ENCODE measurements at places on chromosomes 4 and X.

GRCh38 chrX:50495616-50496015, 25.0 kb upstream of the DGKK start:
- no peak for DNase-seq

DNA sequence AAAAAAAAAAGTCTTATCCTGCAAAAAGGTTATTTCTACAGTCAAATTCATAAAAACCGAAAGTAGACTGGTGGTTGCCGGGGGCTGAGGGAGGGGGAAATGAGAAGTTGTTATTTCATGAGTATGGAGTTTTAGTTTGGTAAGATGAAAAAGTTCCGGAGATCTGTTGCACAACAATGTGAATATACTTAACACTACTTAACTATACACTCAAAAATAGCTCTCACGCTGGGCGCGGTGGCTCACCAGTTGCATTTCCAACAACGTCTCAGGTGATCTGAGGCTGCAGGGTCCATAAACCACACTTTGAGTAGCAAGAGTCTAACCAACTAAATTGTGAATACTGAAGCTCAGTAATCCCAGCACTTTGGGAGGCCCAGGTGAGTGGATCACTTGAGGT, 52.4 kb downstream of the ANOS1 start:
- no peak for DNase-seq

DNA sequence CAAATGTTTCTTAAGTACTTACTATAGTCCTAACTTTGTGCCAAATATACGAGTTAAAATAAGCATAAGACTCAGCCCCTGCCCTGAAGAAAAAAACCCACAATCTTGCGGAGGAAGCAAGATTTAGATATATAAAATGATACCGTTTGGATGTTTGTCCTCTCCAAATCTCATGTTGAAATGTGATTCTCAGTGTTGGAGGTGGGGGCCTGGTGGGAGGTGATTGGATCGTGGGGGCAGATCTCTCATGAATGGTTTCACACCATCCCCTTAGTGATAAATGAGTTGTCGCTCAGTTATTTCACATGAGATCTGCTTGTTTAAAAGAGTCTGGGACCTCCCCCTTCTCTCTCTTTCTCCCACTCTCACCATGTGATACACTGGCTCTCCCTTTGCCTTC, 28.7 kb downstream of the EFHC2 start:
- DNase-seq: no peak

DNA sequence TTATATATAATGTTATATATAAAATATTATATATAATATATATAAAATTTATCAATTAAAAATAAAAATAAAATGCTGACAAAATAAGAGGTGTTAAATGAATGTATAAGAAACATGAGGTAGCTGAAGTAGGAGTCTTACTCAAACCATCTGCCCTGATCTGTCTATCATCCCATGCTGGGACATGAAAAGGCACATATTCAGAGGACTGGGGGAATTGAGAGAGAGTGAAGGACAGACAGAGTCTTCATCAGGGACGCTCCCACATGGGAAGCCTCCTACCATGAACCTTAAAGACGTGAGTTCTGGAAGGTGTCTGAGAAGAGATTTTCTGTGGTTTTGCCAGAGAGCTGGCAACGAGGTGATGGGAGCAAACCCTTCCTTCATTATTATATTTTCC, 4.1 kb upstream of the ARSF start:
- DNase-seq: no peak

DNA sequence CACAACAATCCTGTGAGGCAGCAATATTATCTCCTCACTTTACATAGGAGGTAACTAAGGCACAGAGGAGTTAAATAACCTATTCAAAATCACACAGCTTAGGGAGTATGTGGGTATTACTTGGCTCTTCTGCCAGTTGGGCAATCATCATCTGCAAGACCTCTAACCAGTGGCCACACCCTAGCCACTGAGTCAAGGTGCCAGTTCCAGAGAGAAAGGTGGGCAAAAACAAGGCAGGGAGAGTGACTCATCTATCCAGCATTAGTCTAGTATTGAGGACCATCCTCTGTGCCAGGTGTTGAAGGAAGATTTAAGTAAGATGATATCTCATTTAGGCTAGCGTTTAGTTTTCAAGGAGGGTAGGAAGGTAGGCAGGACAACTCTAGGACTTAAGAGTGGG, 113.9 kb upstream of the EOLA2 start:
- DNase-seq: no peak

GRCh38 chr4:89427782-89428181, 120.2 kb upstream of the GPRIN3 start:
- no peak for DNase-seq

- no peak for DNase-seq
Observed at GRCh38 chrX:20181598-20182329, 40.1 kb upstream of the EIF1AX start.

GRCh38 chr4:6999172-7000086, 43.7 kb upstream of the TADA2B start:
- no peak for DNase-seq

DNA sequence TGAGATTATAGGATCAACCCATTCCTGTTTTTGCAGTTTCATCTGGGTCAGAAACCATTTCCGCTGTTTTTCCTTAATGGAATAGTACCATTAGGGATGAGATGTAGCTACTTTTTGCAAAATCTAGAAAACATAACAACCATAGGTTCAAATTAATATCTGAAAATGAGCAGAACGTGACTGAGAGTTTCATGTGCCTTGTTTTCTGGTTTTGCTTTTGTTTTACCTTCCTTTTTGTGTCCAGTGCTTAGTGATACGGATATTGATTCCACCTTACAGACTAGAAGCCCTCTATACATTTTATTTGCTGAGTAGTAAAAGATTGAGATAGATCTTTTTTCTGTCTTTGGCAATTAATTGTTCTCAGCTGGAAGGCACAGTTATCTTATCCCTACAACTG, 46.5 kb downstream of the SNX25 start:
- DNase-seq: no peak

DNA sequence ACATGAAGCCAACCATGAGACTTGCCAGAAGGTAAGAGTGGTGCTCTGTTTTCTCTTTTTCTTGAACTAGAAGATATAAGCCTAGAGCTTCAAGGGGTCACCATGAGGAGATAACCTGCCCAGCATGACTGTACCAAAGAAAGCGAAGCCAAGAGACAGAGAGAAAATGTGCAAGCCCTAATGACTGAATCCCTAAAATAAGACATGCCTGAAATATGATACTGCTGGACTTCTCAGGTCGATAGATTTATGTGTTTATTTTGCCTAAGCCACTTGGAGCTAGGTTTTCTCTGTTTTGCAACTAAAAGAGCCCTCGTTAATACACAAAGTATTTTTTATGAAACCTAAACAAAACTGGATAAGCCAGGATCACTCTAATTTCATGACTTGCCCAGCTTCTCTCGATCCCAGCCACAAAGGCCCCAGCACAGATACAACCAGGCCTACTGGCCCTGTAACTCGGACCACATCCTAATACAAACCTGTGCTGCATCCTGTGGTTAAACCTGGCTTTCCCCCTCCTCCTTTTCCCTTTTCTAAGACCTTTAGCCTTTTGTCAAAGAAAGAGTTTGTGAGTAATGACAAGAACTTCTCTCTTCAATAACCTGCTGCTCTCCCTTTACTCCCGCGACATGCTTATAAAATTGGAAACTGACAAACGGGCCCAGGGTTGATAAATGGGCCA, 185.8 kb downstream of the APBB2 start:
- DNase-seq: no peak

DNA sequence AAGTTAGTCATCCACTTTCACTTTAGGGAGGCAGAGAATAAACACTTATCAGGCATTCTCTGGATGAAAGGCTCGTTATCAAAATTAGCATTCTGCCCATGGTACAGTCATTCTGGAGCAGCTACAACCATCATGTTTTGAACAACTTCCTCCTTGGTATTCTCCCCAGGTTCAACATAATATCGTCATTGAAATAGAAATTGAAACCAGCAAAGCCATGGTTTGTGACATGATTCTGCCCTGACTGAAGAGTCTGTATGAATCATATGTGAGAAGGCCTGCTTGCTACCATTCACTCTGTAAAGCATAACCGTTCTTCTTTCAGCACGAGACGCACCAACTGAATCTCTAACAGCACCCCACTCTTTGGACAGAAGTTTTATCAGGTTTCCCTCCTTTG, 127.5 kb upstream of the RADX start:
- no peak for DNase-seq

- no peak for DNase-seq
Observed at GRCh38 chrX:100911731-100912130, 17.0 kb downstream of the XKRX start.

DNA sequence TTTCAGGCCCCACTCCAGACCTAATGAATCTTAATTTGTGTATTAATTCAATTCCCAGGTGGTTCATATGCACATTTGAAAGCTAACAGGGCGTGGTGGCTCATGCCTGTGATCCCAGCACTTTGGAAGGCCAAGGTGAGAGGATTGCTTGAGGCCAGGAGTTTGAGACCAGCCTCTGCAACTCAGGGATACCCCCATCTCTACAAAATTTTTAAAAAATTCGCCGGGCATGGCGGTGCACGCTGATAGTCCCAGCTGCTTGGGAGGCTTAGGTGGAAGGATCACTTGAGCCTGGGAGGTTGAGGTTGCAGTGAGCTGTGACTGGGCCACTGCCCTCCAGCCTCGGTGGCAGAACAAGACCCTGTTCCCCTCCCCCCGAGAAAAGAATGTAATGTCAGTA, 31.2 kb downstream of the ADD1 start:
- no peak for DNase-seq

DNA sequence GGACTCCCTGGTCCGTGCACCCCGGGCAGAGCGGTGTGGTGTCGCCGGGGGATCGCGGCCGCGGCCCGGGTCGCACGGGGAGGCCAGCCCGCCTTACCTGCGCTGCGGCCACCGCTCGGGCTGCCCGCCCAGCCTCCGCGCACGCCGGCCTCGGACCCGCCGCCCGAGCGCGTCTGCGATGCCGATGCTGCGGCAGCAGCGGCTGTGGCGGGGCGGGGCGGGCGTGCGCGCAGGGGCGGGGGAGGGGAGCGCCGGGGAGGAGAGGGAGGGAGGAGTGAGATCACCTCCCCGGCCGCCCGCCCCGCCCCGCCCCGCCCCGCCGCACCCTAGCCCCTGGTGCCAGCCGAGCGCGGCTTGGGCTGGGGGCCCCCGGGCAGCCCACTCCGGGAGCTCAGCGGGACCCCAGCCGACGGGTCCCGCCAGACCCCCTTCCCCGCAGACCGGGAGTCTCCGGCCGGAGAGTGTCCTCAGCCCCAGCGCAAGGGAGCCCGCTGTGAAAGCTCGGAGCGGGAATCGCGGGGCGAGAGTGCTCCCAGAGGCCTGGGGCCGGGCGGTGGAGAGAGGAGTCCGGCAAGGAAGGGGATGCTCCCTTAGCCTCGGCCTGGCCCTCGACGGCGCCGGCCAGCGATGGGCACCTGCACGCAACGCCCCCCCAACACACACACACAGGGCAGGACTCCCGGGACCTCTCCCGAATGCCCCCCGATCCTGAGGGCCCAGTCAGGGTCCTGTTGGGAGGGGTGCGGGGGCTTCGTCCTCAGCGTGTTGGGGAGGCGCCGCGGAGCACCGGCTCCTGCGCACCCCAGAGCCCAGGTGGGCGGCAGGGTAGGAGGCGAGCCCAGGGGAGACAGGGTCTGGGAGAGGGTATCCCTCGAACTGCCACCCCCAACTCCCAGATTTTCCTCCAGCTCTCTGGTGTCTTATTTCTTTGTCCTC, at the start of gene L1CAM:
Gene L1CAM (minus strand): TSS at position 206 of the 936 bp plus-strand sequence. CDS start 10,337 bp downstream, outside the sequence.
- peak; percentile 10 for DNase-seq

GRCh38 chr4:107432451-107432850, 287.6 kb downstream of the PAPSS1 start:
- DNase-seq: no peak

GRCh38 chr4:954211-955020, 19.0 kb downstream of the DGKQ start:
- DNase-seq: no peak

GRCh38 chrX:147803948-147804347, 107.8 kb upstream of the FMR1 start:
- DNase-seq: no peak

- DNase-seq: no peak
Observed at GRCh38 chr4:37138789-37139188, 105.8 kb upstream of the NWD2 start.

- DNase-seq: no peak
Observed at GRCh38 chr4:23782778-23783437, 106.9 kb downstream of the PPARGC1A start.

DNA sequence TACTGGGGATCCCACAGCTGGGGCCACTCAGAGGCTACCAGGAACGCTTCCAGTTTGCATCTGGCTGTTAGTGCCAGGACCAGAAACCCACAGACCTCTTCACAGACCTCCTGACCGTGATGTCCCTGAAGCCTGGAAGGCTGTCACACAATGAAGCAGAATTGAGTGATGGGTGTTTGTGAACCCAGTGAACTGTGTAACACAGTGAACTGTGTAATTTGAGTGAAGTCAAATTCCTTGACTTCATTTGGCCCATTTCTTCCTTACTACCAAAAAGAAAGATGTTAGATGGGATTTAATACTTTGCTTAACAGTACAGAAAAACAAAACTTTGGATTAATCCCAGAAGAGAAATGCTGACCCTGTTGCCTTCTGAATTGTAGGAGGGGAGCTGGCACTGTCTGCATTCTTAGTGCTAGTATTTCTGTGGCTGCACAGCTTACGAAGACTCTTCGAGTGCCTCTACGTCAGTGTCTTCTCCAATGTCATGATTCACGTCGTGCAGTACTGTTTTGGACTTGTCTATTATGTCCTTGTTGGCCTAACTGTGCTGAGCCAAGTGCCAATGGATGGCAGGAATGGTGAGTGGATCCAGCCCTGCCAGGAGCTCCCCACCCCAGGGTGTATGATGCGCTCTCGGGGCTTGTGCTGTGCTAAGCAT, 17.8 kb downstream of the SRD5A3 start:
- no peak for DNase-seq

- no peak for DNase-seq
Observed at GRCh38 chr4:142414366-142414990, 431.6 kb downstream of the INPP4B start.

DNA sequence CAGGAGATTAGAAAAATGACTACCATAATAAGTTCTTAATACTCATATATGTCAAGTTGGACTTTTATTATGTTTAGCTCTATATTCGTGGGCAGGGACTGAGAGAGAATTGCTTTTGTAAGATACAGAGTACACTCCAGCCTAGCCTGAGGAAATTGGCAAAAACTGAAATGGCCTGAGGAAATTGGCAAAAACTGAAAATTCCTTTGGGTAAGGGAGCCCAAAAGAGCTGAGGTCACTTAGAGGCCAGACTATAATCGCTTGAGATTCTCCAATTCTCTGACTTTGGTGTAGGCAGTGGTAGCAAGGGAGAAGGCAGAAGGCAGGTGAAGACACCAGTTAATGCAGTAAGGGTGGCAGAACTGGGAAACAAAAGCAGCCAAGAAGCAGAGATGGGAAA, 124.5 kb upstream of the HCCS start:
- DNase-seq: no peak

- DNase-seq: no peak
Observed at GRCh38 chr4:98771959-98772632, 113.7 kb upstream of the TSPAN5 start.

GRCh38 chr4:41535911-41536371, 2.0 kb upstream of the LIMCH1 start:
- no peak for DNase-seq

Data from stimulated activated CD4-positive, alpha-beta T cell treated with anti-CD3 and anti-CD28 coated beads, Interleukin-1b, Interleukin-23, amount 100 ng/mL, for 1 hour (primary cell).